NCI-H524 treated with DMSO at 0.1 percent for 48 hours (cell line): ENCODE measurements at places on chromosomes 2 and 18.

DNA sequence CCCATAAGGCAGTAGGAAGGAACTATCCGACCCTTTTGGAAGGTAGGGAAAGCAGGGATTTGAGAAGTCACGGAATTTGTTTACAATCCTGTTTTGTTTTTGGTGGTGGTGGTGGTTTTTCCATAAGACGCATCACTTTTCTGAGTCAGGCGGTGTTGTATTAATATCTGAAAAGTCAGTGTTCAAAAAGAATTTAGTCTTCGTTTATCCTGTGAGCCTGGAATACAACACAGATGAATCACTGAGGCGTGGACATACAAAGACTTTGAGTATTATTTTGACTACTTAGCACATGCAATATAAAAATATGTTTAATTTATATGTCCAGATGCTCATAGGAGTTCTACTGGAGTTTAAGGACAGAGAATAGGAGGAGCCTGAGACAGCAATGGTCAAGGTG is 785 bp downstream of the ZNF892 start:
- no peak for DNase-seq

GRCh38 chr2:211611061-211611518 is 927.5 kb downstream of the ERBB4 start:
- no peak for DNase-seq

- no peak for DNase-seq
Measured at GRCh38 chr18:4016391-4017049, 438.6 kb downstream of the DLGAP1 start.

DNA sequence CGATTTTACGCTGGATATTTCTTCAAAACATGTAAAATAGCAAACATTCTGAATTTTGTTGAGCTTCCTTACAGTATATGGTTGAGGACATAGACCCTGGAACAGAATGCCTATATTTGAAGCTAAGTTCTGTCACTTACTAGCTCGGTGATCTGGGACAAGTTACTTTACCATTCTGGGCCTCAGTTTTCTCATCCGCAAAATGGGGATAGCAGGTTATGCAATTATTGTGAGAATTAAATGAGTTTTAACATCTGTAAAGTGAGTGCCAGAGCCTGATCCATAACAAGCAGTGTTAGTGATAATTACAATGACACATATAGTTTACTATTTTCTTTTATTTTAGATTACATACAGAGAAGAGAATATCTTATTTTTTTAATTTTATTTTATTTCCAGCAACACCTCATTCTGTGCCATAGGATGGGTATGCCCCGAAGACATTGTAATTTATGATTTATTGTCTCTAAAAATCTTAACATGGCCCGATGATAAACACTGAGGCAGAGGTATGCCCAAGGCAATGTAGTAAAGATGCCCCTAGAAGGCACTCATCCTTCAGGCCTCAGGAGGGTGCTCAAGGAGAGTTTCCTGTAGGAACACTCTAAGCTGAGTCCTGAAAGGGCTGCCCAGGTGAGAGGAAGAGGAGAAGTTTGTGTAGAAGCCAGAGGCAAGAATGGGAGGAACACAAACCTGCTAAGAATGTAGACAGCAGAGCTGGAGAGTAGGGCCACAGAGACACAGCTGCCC is 250.9 kb downstream of the BCL11A start:
- DNase-seq: no peak

- no peak for DNase-seq
Measured at GRCh38 chr2:74910245-74910644, 48.2 kb upstream of the POLE4 start.

DNA sequence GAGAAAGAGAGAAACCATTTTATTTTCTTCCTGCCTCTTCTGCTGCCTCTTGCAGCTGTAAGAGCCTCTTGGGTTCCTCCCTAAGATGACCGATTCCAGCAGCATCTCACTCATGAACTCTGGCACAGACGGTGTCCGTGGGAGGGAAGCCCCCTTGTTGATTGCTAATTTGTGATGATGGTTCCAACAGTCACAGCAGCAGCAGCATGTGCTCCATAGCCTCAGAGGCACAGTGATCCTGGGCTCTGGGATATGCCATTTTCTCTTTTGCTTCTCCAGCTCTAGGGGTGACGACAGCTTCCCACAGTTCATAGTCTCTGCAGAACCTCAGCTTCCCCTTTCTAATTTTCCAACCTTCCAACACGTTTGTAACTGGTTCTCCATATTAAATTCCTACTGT is 324.2 kb upstream of the HS6ST1 start:
- no peak for DNase-seq

GRCh38 chr2:119489232-119489952 is 34.9 kb downstream of the SCTR start:
- no peak for DNase-seq

DNA sequence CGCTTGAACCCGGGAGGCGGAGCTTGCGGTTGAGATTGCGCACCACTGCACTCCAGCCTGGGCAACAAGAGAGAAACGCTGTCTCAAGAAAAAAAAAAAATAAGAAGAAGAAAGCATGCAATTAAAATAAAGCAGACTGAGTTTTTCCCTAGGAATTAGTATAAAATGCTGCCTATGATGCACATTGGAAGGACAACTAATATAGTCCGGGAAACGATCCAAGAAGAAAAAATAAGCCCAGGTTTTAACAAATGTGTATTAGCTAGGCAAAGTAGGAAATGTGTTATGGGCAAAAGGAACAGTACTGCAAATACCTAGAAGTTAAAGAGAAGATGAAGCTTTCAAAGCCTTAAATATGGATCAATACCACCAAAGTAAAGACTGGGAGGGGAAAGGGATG is 64.0 kb downstream of the SPIRE1 start:
- no peak for DNase-seq

- no peak for DNase-seq
Measured at GRCh38 chr2:28364610-28365009, 28.0 kb upstream of the FOSL2 start.

DNA sequence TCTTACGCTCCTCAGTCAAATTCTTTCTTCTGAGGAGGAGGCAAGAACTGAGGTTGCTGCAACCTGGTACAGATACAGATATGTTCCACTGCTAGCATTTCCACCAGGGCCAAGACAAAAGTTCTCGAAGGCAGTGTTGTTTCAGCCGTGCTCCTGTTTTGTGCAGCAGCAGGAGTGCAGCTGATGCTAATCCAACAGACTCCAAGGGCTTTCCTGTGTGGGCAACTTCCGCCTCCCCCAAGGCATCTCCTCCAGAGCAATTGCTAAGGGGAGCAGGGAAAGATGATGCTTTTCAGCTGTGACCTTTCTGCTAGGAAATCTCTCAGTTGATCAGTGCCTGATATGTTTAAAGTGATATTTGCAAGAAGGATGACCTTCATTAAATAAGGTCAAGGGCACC is 52.6 kb upstream of the DAPL1 start:
- DNase-seq: no peak

DNA sequence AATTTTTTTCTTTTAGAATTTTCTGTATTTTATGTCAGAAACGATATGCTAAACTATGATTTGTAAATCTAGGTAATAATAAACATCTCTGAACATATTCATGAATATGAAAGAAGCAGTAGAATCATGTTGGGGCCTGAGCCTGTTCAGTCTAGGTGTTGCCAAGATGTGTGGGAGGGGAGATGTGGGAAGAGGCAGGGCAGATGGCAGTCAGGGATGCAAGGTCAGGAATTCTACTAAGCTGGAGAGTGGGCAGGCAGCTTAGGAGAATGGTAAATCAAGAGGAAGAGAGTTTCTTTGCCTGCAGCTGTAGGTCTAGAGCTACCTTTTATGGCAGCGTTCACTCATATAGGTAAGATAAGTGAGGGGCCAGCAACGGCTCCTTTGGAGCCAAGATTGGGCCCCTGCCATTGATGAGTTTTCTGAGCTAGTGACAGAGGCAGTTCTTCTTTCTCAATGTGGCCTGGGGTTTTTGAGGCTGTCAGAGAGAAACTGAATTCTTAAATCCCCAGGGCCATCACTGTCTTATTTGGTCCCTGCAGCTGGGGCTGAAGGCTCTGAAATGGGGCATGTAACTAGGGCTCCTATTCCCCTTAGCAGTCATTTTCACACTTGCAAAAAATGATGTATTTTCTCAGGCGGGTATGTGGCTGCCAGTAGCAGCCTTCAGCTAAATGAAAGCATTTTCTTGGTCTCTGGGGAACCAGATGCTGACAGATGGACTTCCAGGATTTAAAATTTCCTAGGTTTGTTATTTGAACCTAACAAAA is 232.8 kb downstream of the PIK3C3 start:
- DNase-seq: peak; percentile 82

GRCh38 chr18:48317781-48318381 is 91.3 kb downstream of the ZBTB7C start:
- DNase-seq: no peak
